ENCODE measurements at places on chromosomes 1 and 21.

DNA sequence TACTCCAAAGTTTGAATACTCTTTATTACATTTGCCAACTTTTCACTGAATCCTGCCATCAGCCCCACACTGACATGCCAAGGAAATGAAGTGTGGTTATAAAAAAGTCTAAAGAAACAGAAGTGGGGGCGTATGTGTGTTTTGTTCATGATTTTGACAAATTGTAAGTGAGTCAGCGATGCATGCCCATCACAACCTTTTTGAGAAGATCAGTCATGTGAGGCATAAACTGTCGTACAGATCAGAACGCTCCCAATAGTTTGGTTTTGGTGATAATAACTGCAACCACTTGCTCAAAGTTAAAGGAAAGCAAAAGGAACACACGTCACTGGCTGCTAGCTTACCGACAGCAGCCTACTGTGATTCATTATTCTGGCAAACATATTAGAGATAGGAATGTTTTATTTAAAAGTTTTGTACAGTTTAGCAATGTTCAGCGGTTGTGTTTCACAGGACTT is 95.6 kb downstream of the RGS2 start:
- DNase-seq = no peak

DNA sequence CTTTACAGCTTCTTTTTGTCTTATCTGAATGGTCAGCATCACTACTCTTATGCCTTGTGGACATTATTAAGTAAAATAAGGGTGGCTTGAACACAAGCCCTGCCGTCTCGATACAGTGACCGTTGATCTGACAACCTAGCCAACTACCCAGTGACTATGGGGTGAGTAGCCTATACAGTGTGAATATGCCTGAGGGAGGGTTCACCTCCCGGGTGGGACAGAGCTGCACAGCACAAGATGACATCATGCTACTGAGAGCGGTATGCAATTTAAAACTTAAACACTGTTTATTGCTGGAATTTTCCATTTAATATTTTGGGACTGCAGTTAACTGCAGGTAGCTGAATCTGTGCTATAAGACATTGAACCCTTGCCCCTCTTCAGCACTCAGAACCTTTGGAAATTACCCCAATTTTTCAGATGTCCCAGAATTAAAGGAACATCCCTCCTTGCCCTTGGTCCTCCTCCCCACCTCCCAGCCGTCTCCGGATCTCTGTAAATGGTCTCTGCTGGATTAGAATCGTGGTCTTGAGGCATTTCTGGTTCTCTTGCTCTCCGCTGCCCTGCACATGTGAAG is 618.5 kb downstream of the PTPRU start:
- no peak for DNase-seq

GRCh38 chr1:21335750-21336224 is 45.5 kb upstream of the ECE1 start:
- peak; percentile 8 for DNase-seq

DNA sequence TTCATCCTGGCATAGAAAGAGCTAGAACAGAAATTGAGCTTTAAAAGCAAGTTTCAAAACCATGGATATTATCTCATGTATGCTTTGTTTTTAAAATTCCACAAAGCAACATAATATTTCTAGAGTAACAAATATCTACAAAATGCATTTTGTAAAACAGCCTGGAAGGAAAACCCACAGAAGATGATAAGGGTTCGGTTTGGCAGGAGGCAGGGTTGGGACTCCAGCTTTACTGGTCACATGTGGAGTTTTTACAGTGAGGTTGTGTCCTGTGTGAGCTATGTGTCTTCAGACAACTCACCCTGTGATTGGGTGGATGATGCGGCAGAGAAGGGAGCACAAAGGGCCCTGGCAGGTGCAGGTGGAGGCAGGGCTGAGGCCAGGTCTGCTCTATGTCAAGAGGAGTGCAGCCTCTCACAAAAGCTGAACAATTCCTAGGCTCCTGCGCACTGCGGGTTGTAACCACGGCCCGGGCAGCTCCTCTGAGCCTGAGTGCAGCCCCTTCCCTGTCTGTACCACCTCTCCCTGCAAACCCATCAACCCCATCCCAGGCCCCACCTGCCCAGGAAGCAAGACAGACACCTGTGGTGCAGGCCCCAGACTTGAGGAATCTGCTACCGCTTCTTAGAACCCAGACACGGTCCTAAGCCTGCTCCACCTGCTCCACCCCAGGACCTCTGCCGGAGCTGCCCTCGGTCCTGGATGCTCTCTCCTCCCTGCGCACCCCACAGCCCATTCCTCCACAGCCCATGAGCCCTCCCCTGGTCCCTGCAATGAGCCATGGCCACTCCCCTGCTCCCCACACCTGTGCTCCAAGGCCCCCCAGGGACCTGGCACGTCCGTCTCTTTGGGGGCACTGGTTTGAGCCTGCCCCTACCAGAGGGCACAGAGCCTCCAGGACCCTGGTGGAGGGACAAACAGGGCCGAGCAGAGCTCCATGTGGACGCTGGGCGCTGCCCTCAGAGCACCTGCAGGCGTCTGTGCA is 2.8 kb upstream of the COL18A1 start:
- DNase-seq = no peak

DNA sequence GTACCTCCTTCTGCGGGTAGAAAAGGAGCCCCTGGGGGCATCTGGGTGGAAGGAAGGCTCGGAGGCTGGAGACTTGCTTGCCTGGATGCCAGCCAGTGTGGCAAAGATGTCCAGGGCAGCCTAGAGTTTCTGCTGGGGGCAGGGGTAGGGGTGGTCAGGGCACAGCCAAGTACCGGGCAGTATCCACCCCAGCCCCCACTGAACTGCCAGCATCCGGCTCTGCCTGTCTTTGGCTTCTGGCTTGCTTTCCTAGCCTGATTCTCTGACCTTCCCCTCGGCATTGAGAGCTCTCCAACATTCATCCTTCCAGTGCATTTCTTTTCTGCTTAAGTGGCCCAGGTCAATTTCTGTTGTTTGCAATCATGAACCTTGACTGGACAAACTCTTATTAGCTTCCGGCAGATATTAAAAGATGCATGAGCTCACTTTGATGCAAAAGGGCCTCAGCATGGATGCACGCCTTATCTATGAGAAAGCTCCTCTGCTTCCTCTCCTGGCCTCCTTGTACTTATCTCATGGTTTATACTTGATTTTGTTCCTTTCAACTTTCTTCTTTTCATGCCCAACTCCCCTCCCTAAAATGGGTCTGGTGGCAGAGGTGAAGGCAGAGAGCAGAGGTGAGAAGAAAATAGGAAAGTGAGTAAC is 116.9 kb downstream of the HLCS start:
- no peak for DNase-seq

DNA sequence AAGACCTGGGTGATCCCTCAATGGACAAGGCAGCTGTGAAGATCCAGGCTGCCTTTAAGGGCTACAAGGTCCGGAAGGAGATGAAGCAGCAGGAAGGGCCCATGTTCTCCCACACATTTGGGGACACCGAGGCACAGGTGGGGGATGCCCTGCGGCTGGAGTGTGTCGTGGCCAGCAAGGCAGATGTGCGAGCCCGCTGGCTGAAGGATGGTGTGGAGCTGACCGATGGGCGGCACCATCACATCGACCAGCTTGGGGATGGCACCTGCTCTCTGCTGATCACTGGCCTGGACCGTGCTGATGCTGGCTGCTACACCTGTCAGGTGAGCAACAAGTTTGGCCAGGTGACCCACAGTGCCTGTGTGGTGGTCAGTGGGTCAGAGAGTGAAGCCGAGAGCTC is 85.2 kb downstream of the TRIM11 start:
- no peak for DNase-seq

DNA sequence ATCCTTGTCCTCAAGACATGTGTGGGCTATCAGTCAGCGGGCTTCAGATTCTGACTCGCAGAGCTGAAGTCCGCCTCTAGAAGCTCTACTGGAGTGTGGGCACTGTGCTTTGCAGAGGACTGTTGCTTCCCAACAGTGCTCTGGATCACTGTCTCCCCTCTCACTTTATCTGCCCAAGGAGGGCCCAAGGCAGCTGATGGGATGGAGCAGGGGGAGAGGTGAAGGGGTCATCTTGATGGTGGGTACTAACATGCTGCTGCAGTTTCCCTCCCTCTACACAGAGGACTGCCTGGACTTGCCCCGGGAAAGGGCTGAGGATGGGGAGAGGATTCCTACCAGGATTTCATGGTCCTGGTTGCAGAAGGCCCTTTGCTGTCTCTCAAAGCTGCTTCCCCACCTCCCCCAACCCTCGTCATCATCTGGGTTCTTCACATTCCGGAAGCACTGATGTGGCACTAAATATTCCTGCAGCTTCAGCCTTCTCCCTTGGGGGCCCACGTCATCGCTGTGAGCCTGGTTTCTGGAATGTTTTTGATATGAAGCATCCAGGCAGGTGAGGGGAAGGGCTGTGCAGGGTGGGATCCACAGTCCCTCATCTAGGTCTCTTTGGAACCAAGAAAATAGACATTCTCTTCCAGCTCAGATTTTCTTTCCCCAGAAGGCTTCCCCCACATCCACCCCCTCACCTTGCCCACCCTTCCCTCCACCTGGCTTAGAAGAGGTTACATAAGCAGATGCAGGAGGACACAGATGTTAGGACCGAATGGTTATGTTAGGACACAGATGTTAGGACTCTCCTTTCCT is 23.2 kb downstream of the NUAK2 start:
- no peak for DNase-seq

DNA sequence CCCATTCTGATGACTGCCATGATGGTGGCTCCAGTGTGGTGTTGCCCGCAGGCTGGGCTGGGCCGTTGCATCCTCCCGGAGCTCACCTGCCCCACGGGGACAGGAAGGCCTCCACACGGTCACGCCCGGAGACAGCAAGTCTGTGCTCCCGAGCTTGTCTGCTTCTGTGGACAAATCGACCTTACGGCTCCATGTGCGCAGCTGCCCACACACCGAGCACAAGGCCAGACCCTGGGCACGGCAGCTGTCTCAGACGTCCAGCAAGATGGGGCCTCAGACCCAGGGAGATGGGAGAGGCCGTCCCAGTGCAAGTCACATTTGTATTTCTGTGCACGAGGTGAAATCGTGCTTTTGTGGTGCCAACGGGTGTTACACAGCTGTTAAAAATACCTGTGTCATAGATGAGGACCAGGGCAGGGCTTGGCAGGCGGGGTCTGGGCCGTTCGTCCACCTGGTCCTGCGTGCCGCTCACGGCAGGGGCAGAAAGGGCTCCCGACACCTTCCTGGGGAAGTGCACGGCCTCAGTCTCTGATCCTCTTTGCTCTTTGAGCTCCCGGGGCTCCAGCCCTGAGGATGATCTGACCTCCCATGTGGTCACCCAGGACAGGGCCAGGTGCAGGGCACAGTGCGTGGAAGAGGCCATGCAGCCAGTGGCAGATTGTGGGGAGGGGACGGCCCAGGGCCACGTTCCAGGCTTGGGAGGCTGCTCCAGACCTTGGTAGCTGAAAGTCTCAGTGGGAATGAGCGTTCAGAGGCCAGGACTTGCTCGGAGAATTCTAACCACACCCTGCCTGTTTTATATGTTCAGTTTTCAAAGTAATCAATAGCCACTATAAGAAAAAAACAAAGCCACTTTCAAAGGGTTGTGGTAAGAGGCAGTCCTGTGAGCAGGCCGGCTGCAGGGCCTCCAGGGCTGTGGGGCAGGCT is 13.5 kb downstream of the COL6A1 start:
- no peak for DNase-seq
